Prostate gland (tissue), 2 donors: ENCODE measurements at places on chromosomes 2 and 18. TPM values are rescaled to one million over a fixed set of nuclear protein-coding genes. Genes with fewer than 3 reads are reported as not detected.

The PDCD1 gene
- 0.27 TPM for total RNA-seq

The NTSR2 gene
- total RNA-seq: not detected

The CNRIP1 gene
- 3.6 TPM for total RNA-seq

DNA sequence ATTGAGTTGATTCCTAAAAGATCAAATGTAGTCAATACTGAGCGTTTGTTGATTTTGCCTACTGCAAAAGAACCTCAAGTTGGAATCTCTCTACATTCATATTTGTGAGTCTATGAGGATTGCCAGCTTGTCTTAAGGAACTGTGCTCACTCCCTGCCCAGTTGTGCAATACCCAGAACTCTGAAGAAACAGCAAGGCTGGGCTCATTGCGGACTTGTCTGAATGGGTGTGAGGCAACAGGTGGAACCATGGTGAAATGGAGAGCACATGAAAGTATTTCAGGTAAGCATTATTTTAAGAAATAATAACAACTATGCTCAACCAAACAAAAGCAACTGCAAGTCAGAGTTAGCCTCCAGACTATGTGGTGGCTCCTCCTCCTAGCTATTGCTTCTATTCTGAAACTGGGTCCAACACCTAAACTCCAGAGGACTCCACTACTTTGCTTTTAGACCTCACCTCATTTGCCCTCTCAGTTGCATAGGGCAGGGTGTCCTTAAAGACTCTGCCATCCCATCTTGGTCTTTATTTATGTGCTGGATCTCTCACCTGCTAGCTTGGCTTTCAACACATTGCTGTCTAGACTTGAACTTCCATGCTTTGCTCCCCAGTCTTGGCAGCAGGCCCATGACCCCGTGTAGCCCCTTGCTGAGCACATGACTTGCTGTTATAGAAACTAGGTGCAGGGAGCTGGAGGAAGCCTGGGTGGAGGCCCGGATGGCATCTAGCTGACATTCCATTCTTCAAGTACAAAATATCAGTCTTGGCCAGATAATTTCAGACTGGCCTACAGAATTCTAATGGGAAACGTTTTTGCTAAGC is 94.8 kb upstream of the ARL5A start:
- H3K4me3 ChIP-seq: no peak overlapping the region
- H3K27ac ChIP-seq: no peak overlapping the region
- no peaks in the 10 kb centered on the region for H3K4me1 ChIP-seq
- peak; percentile 42 for DNase-seq

- no peak overlapping the region for H3K27ac ChIP-seq
- no peaks in the 10 kb centered on the region for H3K36me3 ChIP-seq
- no peak for DNase-seq
- peaks cover 2% of the 10 kb centered on the region for H3K27me3 ChIP-seq
These were observed 81.5 kb downstream of the XDH start for GRCh38 chr2:31333046-31333445.

GRCh38 chr2:180952082-180952481 is 28.3 kb upstream of the UBE2E3 start:
- H3K36me3 ChIP-seq: no peaks in the 10 kb centered on the region
- H3K27me3 ChIP-seq: no peaks in the 10 kb centered on the region
- H3K4me1 ChIP-seq: no peaks in the 10 kb centered on the region
- no peak for DNase-seq
- no peak overlapping the region for H3K4me3 ChIP-seq

DNA sequence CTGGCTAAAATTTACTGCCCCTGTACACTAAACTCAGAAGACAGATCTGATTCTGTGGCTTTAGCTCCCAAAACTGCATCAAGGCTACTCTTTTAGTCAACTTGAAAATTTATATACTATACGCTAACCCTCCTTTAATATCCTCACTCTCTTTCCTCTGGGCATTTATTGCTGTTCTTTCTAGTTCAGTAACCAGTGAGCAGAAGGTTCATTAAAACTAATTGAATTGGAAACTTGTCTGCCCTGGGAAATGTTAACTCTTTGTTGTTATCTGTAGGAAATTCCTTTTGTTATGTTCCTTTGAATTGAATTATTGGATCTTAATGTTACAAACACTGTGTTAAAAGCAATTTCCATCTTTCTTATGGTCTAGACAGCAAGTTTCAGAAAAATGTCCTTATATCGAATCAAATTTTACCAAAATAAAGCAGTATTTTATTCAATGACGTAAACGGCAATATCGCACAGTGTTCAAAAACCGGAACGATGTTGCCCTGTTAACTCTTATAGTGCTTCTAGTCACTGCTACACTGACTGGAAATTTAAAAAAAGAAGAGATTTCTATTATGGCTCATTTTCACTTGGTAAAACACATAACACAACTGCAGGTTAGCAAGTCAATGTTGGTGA is 168.3 kb downstream of the NR4A2 start:
- no peak overlapping the region for H3K27ac ChIP-seq
- H3K36me3 ChIP-seq: no peaks in the 10 kb centered on the region

DNA sequence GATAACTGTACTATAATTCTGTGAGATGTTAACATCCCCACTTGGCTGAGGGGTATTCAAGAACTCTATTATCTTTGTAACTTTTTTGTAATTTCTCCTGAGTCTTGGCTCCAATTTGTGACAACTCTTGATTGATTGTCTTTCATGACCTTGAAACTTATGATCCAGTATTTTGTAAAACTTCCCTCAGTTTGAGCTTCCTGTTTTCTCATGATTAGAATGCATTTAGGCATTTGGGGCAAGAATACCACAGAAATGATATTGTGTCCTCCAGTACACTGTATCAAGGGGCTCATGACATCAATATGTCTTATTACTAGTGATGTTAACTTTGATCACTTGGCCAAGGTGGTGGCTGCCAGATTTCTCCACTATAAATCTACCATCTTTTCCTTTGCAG is 37.4 kb downstream of the PNO1 start:
- no peak overlapping the region for H3K27ac ChIP-seq
- no peaks in the 10 kb centered on the region for H3K4me1 ChIP-seq
- H3K36me3 ChIP-seq: no peaks in the 10 kb centered on the region
- no peak overlapping the region for H3K4me3 ChIP-seq
- H3K27me3 ChIP-seq: no peaks in the 10 kb centered on the region
- DNase-seq: no peak

DNA sequence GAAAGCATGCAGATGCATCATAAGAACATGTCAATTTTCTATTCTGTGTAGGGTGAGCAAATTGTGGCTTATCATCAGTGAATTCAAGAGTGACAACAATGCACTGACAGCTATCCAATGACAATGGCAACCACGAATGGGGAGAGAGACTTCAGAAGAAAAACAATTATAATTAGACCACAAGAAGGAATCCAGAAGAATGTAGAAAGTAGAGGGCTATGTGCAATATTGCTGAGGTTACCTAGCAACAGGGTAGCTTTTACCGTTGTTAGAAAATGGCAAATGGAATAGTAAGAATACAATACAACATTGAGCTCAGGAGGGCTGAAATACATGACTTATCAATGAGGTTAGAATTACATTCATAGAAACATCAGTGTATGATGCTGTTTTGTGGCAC is 71.1 kb upstream of the SESTD1 start:
- no peaks in the 10 kb centered on the region for H3K27me3 ChIP-seq
- no peak overlapping the region for H3K4me3 ChIP-seq
- H3K36me3 ChIP-seq: no peaks in the 10 kb centered on the region
- H3K27ac ChIP-seq: no peak overlapping the region
- DNase-seq: no peak
